ENCODE measurements at places on chromosomes 1 and 21.

DNA sequence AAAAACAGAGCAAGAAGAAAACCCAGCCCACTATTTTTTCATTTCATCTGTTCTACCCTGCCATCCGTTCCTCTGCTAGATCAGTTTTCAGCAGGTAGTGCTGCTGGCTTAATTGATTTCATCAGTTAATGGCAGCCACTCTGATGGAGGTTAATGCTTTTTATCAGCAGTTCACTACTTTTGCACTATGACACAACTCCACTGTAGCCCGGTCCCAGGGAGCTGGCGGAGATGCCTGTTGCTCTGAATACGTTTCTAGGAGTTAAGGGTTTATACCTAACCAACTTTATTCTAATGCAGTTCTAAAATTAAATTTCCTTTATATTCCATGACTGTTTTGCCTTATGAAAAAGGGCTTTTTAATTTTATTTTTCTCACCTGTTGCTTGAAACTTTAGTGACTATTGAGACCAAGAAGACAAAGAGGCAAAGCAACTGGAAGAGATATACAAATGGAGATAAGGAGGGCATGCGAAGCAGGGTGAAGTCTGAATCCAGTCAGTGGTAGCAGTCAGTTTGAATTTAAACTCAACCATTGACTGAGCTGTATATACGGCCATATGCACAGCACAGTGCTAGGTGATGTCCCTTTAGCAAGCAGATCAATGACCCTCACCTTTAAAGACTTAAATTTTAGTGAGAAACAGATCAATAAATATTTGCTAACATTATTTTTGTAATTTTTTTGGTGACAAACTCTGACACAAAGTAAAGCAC lies 477.9 kb downstream of the LMO4 start:
- DNase-seq = no peak

DNA sequence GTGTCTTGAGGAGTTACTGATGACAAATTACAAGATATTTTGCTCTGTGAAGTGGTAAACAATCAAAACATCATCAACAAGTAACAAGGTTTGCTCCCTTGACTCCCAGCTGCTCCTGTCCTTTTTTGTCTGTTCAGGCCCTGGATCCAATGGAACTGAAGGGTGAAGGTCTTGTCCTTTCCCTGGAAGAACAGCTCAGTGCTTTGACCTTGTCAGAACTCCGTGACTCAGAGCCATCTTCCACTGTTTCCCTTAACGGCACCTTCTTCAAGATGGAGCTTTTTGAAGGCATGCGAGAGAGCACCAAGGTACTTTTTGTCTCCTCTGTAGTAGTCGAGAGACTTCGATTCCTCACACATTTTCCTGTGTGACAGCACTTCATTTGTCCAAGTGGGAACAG lies 29.0 kb downstream of the TRIM45 start:
- no peak for DNase-seq

- no peak for DNase-seq
Measured at GRCh38 chr1:110125810-110126209, 13.6 kb downstream of the UBL4B start.

- DNase-seq = no peak
Measured at GRCh38 chr1:224482619-224483018, 48.0 kb upstream of the WDR26 start.

- no peak for DNase-seq
Measured at GRCh38 chr1:173503391-173503790, 26.3 kb downstream of the PRDX6 start.

DNA sequence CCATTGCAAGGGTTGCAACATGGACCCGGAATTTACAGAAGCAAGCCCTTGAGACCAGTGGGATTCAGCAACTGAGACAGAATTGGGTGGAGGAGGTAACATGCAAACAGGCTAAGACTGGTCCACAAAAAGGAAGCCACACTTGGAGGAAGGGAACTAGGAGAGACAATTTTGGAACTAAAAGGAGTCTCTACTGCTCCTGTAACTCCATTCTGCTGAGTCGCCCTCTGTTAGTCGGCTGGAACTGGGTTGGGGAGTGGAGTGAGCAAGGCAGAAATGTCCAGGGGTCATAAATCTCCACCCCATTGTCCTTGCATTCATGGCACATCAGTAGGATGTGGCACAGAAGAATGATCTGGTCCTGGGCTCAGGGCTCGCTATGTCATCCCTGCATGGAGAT lies 5.1 kb downstream of the LAMB3 start:
- DNase-seq = no peak

DNA sequence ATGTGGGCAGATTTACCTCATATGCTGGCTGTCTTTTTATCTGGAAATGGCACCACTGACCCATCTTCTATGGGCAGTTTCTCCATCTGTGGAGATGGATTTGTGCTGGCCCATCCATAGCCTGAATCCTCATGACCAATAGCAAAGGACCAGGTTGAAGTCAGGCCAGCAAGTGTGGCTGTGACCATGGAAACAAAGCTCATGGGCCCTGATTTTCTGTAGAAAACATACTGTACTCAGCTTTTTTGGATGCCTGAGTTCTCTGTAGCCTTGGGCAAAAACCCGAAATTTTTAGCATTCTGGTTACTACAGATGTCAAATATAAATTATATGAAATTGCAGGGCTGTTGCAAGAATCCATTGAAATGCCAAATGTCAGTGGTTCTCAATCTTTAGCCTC lies 155.0 kb downstream of the PLXNA2 start:
- DNase-seq = no peak

- DNase-seq = no peak
Measured at GRCh38 chr1:199710974-199711373, 316.5 kb upstream of the NR5A2 start.

DNA sequence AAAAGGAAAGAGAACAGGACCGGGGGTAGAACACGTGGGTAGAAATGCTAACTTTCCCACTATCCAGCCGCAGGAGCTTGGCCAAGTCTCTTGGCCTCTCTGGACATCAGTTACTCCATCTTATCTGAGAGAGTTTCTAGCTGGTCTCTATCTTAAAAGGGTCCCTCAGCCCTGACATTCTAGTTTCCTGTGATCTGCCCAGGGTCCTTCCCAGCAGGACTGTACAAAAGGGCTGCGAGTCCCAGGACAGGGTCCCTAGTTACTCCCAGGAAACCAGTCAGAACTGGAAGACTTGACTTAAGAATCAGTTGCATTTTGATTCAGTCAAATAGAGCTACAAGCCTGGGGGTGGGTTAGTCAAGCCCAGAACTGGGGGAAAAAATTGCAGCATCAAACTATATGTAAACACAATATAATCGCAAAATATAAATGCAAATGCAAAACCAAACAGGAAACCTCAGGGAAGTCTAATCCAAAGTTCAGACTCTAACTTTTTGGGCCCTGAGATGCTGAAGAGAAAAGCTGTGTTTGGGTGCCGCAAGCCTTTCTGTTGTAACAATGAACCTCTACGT lies 2.9 kb downstream of the ASAP3 start:
- no peak for DNase-seq

- no peak for DNase-seq
Measured at GRCh38 chr1:51679435-51679834, 62.5 kb downstream of the OSBPL9 start.

DNA sequence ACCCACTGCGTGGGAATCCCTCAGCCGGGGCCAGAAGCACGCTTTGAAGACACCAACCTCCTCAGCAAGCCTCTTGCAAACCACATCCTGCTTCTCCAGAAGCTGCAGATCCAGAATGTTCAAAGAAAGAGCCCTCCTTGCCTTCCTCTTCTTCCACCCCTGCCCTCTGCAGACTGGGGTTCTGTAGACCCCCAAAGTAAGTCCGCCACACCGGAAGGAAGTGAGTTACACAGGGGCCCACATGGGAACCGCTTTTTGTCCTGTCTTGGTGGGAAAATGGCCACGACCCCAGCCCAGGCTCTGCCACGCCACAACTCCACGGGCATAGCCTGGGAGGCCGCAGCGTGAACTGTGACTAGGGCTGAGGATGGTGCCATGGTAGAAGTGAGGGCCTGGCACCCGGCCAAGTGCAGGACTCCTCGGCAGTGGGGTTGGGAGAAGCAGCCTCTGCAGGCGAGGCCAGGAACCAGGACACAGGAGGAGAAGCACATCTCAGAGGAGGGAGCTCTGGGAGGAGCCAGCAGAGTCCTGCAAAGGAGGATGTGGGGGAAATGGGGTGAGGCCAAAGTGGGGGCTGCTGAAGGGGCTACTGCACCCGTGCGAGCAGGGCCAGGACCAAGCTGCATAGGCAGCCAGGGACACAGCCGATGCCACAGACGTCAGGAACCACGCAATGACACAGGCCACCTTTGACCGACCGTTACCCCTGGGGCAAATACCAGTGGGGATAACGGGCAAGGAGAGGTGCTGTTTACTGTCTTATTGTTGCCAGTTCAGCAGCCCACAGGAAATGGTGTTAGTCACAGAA lies 30.9 kb downstream of the PDE9A start:
- DNase-seq = no peak

- no peak for DNase-seq
Measured at GRCh38 chr1:207850621-207851407, 60.1 kb downstream of the CD34 start.
